T-helper 1 cell (primary cell): ENCODE measurements at places on chromosomes 13 and 19.

DNA sequence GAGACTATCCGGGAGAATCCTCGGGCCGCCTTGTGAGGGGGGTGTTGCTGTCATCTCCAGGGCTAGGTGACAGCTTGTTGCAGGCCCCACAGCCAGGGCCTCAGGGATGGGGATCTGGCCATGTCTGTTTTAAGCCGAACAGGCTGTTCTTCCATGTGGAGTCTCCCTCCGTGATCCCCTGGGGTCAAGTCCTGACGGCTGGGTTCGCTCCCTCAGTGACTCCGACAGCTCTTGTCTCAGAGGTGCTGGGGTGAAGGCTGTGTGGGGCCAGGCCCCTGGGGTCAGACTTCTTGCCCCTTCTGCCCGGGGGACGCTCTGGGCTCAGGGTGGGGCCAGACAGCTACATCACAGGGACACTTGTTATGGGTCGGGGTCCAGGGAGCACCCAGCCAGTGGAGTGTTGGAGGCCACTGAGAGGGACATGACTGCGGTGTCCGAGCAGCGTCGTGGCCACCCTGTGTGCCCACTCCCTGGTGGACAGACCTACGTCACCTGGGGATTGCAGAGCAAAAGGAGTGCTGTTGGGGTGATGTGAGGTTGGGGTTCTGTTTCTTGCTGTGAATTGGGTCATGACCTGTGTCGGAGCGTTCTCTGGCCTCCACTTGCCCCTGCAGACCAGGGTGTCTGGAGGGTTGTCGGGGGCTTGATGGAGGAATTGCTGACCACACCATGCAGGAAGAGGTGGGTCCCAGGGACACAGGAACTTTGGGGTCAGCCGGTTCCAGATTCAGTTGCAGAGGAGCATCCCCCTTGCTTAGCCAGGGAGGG is 21.5 kb downstream of the EPN1 start:
- DNase-seq, result no peak

DNA sequence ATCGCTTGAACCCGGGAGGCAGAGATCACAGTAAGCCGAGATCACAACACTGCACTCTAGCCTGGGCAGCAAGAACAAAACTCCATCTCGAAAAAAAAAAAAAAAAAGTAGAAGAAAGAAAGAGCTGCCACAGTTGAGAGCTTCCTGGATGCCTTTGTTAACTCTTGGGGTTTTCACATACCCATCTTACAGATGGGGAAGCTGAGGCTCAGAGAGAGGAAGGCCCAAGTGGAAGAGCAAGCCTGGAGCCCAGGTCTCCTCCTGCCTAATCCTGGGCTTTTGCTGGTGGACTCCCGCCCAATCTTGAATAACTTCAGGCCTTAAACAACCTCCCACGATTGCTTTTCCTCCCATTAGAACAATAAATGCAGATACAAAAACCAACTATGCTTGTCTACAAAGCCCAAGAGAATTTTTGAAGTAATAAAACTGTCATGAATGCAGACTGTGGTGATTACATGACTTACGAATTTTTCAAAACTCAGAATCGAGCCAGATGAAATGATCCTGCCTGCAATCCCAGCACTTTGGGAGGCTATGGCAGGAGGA is 41.7 kb downstream of the LTBP4 start:
- DNase-seq, result no peak

- no peak for DNase-seq
These were observed 1.7 kb downstream of the PDE4A start for GRCh38 chr19:10422046-10422461.

- no peak for DNase-seq
These were observed 113.6 kb downstream of the RNF17 start for GRCh38 chr13:24877531-24877930.

DNA sequence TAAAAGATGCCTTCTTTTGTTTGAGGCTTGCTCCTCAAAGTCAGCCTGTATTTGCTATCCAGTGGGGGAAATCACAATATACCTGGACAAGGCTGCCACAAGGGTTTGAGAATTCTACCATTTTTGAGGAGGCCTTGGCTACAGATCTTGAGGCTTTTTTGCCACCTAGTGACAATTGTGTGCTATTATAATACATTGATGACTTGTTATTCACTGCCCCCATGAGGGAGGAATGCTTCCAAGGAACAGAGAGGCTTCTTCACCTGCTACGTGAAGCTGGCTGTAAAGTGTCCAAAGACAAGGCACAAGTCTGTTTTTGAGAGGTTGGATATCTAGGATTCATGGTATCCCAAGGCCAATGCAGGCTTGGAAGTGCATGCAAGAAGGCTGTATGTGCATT is 72.5 kb downstream of the ZNF708 start:
- DNase-seq, result no peak

DNA sequence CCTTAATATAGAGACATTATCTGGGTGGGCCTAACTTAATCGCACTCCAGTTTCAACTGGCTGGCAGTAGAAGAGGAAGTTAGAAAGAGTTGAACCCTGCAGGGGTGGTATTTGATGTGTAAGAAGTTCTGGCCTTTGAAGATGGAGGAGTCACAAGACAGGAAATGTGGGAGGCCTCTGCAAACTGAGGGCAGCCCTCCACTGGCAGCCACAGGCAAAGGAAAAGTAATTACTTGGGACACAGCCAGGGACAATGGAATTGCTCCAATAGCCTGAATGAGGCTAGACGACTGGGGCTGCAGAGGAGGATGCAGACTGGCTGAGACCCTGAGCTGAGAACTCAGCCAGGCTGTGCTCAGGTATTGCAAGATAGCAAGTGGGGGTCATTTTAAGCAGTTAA is 703.3 kb upstream of the ARGLU1 start:
- no peak for DNase-seq

DNA sequence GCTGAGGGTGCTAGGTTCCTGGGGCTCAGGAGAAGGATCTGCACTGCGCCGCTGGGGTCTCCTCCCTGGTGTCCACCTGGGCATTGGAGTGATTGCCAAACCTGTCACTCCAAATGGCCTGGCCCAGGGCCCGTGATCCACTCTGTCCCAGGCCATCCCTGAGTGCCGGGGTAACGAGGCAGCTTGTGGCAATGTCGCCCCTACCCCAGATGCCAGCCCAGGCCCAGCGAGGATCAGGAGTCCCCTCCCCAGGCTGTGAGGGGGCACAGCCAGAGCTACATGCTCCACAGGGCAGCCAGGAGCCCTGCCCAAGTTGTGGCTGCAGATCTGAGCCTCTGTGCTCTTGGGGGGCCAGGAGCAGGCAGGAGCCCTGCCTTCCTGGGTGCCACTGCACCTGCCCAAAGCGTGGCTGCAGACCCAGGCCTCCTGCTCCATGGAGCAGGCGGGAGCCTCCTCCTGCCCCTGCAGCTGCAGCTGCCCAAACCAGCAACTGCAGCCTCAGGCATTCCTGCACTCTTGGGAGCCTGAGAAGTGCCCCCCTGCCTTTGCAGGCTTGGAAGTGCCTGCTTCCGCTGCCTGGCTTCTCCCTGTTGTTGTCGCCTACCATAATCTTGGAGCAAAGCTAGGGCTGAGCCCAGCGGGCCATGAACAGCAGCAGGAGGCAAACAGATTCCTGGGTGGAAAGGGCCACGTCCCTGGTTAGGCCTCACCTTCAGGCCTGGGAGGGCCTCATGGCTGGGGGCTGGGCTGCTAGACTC is 4.6 kb downstream of the IGFL4 start:
- no peak for DNase-seq

DNA sequence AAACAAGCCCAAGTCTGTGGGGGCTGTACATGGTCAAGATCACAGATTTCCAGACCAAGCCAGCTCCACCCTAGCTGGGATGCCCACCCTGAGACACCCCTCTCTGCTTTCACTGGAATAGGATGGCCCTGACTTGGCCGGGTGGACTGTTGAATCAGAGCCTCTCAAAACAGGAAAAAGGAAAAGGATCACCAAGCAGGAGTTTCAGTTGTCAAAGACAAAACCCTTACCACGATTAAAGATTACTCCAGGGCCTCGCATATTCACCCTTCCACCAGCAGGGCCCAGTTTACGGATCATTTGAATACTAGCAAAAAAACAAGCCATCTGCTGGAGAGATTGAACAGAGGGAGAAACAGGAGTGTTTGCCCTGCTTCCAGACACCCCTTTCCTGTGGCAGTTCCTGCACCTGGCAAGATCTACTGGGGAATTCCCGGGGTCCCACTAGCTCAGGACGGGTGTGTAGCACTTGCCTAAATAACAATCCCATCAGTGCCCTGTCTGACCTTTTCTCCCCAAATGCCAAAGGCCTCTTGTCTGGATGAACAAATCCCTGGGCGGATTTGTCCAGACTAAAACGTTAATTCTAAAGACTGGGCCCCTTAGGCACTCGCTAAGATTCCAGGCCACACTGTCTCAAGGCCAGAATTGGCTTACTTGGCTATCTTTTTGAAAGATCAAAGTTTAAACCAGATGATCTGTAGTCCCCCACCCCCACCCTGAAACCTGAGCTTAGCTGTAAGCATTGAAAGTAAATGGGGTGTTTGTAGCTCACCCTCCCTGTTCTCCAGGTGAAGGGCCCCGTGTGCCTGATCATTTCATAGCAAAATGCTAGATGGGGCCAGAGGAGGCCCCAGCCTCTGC is 38.4 kb downstream of the ACTN4 start:
- no peak for DNase-seq

DNA sequence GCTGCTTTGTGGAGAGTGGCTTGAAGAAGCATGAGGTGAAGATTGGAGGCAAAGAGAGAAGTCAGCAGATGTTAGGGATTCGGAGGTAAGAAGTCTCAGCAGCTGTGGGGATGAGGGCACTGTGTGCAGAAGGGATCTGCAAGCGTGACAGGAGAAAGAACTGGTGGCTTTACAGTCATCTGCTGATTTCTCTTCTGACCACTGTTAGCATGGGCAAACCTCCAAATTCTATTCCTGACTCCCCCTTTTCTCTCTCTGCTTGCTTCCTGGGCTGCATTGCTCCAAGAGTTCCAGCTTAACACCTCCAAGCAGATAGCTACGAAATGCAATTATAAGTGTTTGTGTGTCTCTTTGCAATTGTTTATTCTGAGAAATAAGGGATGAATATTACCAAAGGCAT is 159.6 kb downstream of the GGACT start:
- no peak for DNase-seq

- DNase-seq, result no peak
These were observed 88.4 kb downstream of the USP12 start for GRCh38 chr13:27083183-27083582.

DNA sequence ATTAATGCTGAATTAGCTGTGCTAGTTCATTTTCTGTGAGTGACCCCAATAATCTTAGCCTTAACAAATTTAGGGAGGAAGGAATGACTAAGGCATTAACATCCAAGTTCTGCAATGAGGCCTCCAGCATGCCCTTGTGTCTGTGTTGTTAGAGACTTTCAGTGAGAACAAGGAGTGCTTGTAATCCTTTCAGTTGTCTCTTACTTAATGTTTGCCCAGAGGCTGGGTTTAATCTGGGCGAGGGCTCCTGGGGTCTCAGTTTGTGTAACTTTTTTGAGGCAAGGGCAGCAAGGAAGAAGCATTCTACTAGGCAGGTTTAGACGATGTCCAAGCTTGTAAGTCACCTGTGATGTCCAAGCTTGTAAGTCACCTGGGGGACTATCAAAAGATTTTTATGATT is 24.3 kb downstream of the CCNA1 start:
- DNase-seq, result no peak

DNA sequence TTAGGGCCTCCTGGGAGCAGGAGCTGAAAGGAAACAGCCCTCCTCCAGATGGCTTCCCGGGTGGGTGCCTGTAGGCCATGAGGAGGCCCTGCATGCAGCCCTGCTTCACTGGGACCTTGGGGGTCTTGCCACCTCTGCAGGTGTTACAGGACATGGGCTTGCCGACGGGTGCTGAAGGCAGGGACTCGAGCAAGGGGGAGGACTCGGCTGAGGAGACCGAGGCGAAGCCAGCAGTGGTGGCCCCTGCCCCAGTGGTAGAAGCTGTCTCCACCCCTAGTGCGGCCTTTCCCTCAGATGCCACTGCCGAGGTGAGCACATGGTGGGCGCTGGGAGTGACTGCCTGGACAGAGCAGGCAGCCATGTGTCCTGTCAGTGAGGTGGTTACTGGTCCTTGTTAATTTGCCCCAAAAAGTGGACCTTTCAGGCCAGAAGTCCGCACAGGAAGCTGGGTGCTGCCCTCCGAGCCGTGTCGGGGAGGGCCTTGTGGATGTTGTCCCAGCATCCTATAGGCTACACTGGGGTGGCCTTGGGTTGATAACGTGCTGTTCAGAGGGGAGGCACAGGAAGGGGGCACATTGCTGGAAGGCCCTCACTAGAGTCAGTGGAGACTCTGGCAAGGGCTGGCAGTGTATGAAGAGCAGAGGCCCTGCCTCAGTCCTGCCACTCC is 18.7 kb upstream of the QTRT1 start:
- DNase-seq, result no peak

DNA sequence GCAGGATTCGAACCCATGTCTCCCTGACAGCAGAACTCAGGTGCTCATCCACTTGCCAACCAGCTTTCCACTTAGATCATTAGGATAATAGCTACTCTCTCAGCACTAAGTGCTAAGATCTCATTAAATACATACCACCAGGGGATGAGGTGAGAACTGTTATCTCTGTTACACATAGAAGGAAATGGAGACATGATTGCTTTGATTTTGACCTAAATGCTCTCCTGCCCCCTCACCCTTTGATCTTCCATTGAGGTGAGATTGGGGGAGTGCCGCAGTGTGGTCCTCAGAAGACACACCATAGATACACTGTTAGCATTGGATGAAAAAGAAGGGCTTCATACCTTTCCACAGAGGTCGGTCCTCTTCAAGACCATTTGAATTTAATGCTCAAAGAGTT is 38.9 kb upstream of the NPAS1 start:
- DNase-seq, result no peak

- DNase-seq, result no peak
These were observed 108.2 kb upstream of the WASF3 start for GRCh38 chr13:26449063-26449848.

DNA sequence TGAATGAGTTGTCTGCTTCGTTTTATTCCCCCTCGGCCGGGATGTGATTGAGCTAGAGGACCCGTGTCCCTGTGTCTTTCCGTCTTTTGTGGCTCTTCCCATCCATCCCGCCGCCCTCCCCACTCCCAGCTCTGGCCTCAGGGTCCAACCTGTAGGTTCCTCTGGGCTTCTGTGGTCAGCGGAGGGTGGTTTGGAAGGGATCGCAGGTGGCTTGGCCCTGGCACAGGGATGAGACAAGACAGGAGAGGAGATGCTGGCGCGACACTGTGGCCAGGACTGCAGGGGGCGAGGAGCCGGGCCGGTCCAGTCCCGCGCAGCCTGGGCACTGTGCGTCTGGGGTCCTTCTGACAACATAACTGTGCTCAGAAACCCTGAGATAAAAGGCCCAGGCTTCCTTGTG is 2.0 kb downstream of the EVI5L start:
- DNase-seq, result no peak

DNA sequence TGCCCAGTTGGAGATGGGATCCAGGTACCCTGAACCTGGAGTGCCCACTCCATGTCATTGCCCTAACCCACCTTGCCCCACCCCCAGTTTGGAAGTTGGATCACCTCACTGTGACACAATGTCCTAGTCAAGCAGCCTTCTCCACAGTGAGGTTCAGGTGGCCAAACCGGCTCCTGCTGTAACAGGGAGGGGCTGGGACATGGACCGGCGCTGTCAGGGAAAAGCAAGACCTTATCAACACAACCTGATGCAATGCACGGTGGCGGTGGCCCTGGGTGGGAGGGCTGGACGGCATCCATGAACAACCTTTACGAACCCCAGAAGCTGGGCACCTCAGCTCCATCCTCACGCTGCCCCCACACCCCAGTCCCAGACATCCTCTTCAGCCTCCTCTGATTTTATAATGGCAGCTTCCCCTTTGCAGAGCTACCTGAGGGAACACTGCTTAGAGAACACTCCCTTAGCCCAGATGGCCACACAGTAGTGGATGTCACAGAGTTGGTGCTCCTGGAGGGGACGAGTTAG is 1.6 kb upstream of the KRTDAP start:
- DNase-seq, result no peak

GRCh38 chr13:52454820-52455676 is at the start of gene CKAP2:
Gene CKAP2 (plus strand): TSS chr13:52455478. CDS start chr13:52455557, 79 bp downstream.
- DNase-seq, result peak; percentile 90
